ACHN (cell line): ENCODE measurements at places on chromosomes 11 and 22.
A peak's percentile ranks its signal among the peaks of the same experiment; 100 is the strongest.

- DNase-seq: no peak
Observed at GRCh38 chr22:47055921-47056320, 293.5 kb downstream of the TBC1D22A start.

GRCh38 chr11:93545566-93545965, 2.4 kb upstream of the SMCO4 start:
- DNase-seq: no peak

- DNase-seq: no peak
Observed at GRCh38 chr11:129997513-129997912, 5.1 kb downstream of the PRDM10 start.

DNA sequence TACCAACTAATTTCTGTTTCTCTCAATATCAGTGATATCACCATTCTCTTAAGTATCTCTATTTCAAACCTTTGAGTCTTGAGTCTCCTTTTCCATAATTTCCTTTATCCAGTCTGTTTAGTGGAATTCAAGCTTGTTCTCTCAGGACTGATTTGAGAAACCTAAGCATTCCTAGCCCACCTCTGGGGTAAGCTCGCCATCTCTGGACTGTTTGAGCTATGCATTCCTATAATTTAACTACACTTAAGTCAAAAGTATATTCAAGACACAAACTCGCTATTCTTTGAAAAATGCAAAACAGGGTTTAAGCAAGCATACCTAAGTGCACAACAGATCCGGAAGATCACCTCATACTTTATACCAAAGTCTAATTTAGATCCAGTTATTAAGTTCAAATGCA, 2.1 kb upstream of the DLAT start:
- no peak for DNase-seq

DNA sequence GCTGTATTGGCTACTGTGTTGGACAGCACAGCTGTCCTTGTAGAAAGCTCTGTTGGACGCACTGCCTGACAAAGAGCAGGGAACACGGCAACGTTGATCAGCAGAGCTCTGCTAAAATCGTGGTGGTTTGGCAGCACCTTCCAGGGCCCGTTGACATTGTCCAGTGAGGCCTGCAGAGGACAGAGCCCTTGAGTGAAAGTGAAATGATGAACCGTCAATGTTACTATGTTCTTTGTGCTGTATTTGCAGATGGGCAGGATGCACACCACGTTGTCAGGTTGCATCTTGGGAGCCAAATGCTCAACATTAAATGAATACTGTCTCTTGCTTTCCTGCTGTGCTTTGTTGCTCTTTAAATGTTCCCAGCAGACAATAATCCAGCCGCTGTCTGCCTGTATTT, 69.7 kb downstream of the NELL1 start:
- DNase-seq: no peak

- DNase-seq: peak; percentile 64
Observed at GRCh38 chr11:14380947-14381561, 22.1 kb upstream of the RRAS2 start.

DNA sequence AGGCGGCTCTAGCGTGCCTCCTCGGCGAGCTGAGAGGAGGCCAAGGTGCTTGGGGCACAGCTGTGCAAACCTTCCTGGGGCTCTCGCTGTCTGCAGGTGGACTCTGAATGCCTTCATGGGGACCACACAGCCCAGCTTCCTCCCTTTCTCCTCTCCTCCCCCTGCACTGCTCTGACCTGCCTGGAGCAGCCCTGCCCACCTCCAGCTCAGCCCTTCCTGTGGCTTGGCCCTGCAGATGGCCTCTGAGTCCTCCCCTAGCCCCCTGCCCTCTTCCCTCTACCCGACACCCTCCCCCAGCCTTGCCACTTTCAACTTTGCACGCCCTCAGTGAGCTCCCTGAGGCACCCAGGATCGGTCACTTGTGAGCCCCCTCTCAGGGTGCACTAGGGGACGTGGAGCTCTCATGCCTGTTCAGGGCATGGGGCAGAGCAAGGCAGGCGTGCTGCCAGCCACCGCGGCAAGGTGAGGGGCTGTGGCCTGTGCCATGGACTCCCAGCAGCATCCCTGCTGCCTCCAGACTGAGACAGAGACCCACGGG, 31.4 kb downstream of the PPM1F start:
- no peak for DNase-seq

DNA sequence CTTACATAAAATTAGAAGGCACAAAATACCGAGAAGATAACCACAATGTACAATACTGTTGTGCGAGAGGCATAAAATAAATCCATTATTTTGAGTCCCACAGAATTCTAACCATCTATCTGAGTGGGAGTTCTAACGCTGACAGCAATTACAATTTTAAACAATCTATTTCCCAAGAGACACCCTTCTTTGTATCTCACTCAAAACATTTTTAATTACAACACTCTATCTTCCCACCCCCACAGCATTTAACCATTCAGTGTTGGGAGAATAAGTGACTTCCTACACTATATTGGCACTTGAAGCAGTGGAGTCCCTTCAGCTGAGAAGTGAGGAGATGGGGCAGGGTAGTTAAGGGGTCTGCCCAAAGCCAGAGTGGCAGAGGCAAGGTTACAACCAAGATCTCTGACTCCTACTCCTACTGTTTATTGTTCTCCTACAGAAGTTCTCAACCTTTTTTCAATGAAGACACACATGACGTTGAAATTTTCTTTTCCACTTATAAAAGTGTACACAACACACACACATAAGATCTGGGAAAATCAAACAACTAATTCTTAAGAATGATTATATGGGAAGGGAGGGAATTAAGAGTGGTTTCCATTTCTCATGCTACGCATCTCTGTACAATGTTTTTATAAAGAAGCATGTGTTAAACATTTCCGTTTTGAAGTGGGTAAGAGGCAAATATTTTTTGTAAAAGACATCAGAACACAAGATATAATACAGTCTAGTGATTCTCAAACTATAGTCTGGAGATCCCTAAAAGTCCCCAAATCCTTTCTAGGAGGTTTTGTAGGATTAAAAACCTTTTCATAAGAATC, 10.9 kb downstream of the SLC25A17 start:
- DNase-seq: no peak

DNA sequence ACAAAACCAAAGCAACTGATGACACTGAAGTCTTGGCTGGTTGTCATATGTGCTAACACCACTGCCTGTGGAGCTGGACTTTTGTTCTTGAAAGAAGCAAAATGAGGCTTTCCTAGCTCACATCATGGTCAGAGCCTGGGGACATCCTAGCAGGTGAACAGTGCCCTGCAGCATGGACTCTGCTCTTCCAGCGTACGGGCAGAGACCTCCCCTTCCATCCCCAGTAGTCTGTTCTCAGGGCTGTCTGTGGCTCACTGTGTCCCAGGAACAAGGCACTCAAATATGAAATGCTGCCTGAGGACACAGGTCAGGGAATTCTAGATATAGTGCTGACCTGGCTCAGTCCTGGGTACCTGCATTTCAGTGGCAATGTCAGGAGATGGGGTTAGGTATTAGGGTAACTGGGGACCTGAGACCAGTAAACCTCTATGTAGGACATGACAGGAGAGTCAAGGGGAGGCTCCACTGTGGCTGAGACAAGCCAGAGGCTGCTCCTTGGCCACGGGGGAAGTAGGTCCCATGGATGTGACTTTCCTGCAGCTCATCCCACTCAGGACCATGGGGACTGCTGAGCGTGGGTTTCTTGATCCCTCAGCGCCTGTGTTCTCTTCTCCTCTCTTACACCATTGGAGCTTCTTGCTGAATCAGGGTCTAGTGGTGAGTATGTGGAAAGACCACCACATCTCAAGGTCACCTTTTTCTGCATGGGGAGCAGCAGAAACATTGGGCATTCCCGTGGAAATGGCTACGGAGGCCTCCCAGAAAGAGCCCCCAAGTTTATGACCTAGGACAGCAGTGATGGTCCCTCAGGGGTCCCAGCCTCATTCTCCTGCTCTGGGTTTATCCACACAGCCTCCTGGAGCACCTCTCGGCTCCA, 80.1 kb downstream of the ZNF280B start:
- no peak for DNase-seq

GRCh38 chr11:76455331-76455730, 10.5 kb downstream of the EMSY start:
- DNase-seq: no peak

- DNase-seq: no peak
Observed at GRCh38 chr11:128719556-128719824, 25.6 kb downstream of the FLI1 start.

DNA sequence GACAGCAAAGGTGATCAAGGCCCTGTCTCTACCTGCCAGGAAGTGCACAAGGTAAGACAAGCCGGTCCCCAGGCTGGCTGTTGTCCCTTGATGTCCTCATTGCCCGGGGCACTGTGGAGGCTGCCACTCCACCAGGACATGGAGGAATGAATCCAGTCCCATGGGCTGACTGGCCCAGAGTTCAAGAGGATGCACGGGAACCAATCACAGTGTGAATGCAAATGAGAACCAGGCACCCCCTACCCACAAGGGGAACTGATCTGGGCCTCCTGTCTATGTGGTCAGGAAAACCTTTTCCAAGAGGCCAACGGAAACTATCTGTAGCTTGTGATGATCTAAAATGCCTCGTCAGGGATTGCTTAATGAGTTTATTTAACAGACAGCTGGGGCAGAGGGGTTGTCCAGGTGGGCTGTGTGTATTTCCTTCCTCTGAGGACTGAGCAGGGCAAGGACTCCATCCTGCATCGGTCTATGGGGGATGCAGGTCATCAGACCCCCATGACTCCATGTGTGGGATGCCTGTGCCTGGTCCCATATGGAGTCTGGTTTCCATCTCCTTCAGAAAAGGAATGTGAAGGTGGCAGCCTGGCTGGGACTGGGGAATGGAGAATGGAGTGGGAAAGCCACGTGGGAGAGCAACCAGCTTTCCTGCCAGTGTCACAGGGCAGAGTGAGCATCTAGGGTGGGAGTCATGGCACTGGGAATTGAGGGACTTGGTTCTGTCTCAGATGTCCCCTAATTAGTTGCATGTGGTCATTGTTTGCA, 60.5 kb downstream of the CD82 start:
- no peak for DNase-seq

GRCh38 chr11:92495107-92495793, 270.6 kb downstream of the FAT3 start:
- DNase-seq: no peak

DNA sequence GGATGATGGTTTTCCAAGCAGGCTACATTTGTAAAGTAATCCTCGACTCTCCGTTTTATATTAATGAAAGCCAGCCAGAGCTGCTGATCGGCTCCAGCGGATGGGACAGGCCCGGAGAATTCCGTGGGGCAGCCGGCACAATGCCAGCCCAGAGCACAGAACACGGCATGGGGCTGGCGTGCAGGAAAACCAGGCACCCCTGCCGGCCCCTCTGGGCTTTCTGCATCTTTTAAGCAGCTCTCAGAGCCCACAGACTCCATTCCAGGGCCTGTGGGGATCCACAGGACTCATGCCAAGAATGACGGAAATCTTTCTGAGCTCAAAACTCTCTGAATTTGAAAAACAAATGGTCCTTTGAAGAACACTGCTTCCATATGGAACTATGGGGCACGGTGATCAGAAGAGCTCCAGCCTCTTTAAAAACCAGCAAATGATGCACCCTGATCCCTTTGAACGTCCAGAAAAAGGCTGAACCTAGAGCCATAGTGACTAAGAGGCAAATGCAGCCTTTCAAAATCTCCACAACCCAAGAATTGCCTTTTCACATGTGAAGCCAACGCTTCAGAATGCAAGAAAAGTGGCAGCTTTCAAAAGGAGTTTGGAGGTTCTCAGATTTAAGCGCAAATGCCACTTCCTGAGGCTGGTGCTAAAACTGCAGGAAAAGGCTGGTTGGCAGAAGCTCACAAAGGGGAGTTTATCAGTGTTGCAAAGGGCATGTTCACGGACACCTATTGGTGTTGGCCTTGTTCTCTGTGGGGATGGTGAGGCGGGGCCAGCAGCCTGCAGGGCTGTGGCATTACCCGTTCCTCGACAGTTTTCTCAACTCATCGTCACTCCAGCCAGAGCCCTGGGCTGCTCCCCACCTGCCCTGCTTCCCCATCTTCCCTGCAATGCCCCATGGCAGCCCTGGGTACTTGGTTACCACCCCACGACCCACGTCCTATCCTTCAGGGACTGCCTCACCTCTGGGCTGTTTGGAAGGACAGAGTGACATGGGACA, 212.5 kb downstream of the CTTN start:
- DNase-seq: no peak

- DNase-seq: no peak
Observed at GRCh38 chr22:33906475-33906874, 13.8 kb downstream of the LARGE1 start.

GRCh38 chr11:491358-491757, 15.7 kb downstream of the RNH1 start:
- no peak for DNase-seq

DNA sequence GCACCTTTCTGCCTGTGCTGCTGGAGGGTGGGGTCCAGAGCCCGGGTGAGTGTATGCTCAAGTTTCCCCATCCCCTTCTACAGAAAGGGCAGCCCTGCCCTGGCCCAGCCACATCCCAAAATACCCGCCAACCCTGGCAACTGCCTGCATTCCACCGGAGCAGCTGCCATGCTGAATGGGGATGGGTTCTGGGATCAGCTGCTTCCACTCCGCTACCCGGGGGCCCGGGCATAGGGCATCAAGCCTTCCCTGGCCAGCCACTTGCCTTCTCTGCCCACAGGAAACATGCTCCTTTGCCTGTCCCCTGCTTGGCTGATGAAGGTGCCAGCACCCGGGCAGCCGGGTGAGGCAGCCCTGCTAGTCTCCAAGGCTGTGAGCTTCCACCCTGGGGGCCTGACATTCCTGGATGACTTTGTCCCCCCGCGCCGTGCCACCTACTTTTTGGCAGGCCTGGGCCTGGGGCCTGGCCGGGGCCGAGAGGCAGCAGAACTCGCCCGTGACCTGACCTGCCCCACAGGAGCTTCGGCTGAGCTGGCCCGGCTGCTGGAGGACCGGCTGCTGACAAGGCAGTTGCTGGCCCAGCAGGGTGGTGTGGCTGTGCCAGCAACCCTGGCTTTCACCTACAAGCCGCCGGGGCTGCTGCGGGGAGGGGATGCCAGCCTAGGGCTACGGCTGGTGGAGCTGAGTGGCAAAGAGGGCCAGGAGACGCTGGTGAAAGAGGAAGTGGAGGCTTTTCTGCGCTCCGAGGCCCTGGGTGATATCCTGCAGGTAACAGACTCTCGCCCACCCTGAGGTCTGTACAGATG, 3.2 kb downstream of the CARNS1 start:
- DNase-seq: no peak

DNA sequence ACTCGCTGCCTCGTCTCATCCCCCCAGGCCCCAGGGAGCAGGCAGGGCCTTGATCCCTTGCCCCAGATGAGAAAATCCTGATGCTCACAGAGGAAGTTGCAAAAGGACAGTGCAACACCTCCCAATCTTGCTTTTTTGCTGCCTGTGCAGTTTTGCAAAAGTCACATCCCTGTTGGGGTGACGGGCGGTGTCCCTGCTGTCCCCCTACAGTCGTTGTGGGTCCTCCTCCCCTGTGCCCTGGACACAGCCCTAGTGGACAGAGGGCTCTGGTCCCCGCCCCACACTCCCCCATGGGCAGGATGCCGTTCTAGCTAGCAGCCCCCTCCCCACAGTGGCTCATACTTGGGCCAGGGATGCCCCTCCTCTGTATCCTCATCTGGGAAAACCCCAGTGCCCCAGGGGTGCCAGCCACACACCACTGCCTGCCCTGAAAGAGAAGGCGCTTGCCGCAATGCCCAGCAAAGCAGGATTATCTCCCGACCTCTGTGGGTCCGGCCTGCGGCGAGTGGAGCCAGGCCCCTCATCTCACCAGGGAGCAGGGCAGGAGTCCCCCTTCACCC, 18.4 kb upstream of the CTSD start:
- DNase-seq: no peak

- peak; percentile 96 for DNase-seq
Observed at GRCh38 chr22:50582493-50583293, at the start of gene CHKB. Gene CHKB, minus strand, starts transcription at chr22:50582849. Its CDS starts 68 bp downstream, at chr22:50582781.

GRCh38 chr11:108278546-108278945, 55.7 kb downstream of the ATM start:
- no peak for DNase-seq
